Cardiac septum (tissue), 1 donor: ENCODE measurements at places on chromosomes 7 and 10. TPM values are rescaled to one million over a fixed set of nuclear protein-coding genes. Genes with fewer than 3 reads are reported as not detected.

STEAP2 gene
- total RNA-seq = 15.9 TPM

PLA2G12B gene
- total RNA-seq = not detected

DGKI gene
- 7.5 TPM for total RNA-seq

TEX47 gene
- 0.24 TPM for total RNA-seq

ZC3HAV1 gene
- total RNA-seq = 6.8 TPM

FFAR4 gene
- 0.08 TPM for total RNA-seq

GRID1 gene
- 3.0 TPM for total RNA-seq
